ENCODE measurements at places on chromosomes 11 and 22. TPM values are rescaled to one million over a fixed set of nuclear protein-coding genes. Genes with fewer than 3 reads are reported as not detected.

DNA sequence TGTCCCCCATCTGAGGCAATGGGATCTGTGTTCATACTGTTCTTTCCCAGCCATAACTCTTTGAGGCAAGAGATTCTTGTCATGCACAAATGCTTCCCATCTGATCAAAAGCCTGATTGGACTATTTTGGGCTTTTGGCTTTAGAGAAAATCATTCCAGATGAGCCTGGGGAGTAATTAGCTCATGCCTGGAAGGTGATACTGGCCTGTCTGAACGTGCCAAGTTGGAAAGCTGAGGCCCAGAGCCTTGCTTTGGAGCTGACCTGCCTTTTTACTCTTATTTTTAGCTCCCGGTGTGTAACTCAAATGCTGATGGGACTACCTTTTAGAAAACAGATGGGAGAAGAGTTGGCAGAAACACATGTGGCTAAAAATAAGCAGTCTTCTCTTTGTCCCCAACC, 105.0 kb downstream of the DBX1 start:
- no peak for DNase-seq

DNA sequence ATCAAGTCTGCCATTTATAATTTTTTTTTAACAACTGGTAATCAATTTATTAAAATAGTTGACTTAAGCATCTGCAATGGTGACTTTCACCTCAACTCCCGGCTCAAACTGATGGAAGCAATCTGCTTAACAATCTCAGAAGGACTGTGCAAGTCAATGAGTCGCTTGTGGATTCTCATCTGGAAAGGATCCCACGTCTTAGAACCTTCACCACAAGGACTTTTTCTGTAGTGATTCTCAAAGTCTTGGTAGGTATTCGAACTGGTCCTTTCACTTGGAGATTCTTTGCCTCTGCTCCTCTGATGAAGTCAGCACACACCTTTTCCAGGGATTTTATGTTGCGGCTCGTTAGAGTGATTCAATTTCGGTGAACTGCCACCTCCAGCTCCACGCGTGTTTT, 7.3 kb downstream of the RSF1 start:
- no peak for DNase-seq

DNA sequence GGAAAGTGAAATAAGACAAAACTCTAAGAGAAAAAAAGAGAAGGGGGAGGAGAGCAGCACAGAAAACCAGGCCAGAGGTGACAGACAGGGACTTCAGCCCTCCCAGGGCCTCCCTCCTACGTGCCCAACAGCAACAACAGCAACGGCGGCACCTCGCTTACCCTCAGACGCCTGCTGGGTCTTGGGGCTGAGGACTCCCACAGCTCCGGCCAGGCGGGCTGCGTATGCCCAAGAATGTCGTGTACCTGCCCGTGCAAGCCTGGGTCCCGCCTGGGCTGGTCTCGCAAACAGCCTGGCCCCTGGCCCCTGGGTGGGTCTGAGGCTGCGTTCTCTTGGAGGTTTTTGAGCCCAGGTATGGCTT, 30.5 kb downstream of the ARAP1 start:
- peak; percentile 64 for DNase-seq

The MRGPRX2 gene
- not detected for total RNA-seq

All from psoas muscle (tissue), 8 donors.